ENCODE measurements at places on chromosomes 5 and 9. TPM values are rescaled to one million over a fixed set of nuclear protein-coding genes. Genes with fewer than 3 reads are reported as not detected.

Gene RASEF
- total RNA-seq: 17.4 TPM

Gene SCGB3A2
- total RNA-seq: not detected

Gene NUTM2G
- not detected for total RNA-seq

- no peak for DNase-seq
- H3K4me3 ChIP-seq: no peak overlapping the region
- H3K4me1 ChIP-seq: no peaks in the 10 kb centered on the region
- no peak overlapping the region for H3K27ac ChIP-seq
These were observed 41.8 kb downstream of the CAMSAP1 start for GRCh38 chr9:135865531-135865930.

GRCh38 chr9:27925815-27926214, 352.5 kb upstream of the C9orf72 start:
- DNase-seq: no peak
- H3K27me3 ChIP-seq: no peaks in the 10 kb centered on the region
- no peak overlapping the region for H3K4me3 ChIP-seq
- no peak overlapping the region for H3K27ac ChIP-seq
- H3K4me1 ChIP-seq: no peaks in the 10 kb centered on the region

DNA sequence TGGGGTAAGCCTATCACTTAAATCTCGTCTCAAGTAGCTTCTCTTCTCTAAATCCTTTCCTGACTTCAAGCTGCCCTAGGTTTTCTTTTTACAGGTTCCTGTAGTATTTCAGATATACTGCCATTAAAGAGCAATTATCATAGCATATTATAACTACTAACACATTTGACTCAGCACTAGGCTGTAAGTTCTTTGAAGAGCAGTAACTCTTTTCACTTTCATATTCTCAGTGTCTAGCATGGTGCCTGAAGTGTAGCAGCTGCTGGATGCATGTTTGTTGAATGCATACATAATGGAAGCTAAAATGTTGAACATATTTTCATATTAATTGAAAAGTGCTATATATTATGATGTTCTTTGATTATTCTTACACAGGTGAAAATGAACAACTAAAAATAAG, 22.5 kb downstream of the CCDC152 start:
- H3K4me3 ChIP-seq: no peak overlapping the region
- H3K36me3 ChIP-seq: no peaks in the 10 kb centered on the region
- H3K27me3 ChIP-seq: no peaks in the 10 kb centered on the region
- H3K27ac ChIP-seq: no peak overlapping the region

GRCh38 chr9:22169243-22169642, 160.1 kb upstream of the CDKN2B start:
- H3K27ac ChIP-seq: no peak overlapping the region
- H3K4me1 ChIP-seq: no peaks in the 10 kb centered on the region
- H3K4me3 ChIP-seq: no peak overlapping the region

- peaks cover 18% of the 10 kb centered on the region for H3K27me3 ChIP-seq
- no peak overlapping the region for H3K4me3 ChIP-seq
- H3K4me1 ChIP-seq: no peaks in the 10 kb centered on the region
These were observed 129.3 kb downstream of the MRPL36 start for GRCh38 chr5:1670351-1670750.

GRCh38 chr9:68927165-68927564, 86.7 kb downstream of the PRKACG start:
- H3K4me1 ChIP-seq: no peaks in the 10 kb centered on the region
- H3K27ac ChIP-seq: no peak overlapping the region
- H3K4me3 ChIP-seq: no peak overlapping the region
- no peaks in the 10 kb centered on the region for H3K27me3 ChIP-seq
- no peak for DNase-seq

- no peaks in the 10 kb centered on the region for H3K27me3 ChIP-seq
- DNase-seq: no peak
- H3K4me3 ChIP-seq: no peak overlapping the region
- H3K36me3 ChIP-seq: no peaks in the 10 kb centered on the region
These were observed 9.9 kb upstream of the PCSK5 start for GRCh38 chr9:75880618-75881017.

DNA sequence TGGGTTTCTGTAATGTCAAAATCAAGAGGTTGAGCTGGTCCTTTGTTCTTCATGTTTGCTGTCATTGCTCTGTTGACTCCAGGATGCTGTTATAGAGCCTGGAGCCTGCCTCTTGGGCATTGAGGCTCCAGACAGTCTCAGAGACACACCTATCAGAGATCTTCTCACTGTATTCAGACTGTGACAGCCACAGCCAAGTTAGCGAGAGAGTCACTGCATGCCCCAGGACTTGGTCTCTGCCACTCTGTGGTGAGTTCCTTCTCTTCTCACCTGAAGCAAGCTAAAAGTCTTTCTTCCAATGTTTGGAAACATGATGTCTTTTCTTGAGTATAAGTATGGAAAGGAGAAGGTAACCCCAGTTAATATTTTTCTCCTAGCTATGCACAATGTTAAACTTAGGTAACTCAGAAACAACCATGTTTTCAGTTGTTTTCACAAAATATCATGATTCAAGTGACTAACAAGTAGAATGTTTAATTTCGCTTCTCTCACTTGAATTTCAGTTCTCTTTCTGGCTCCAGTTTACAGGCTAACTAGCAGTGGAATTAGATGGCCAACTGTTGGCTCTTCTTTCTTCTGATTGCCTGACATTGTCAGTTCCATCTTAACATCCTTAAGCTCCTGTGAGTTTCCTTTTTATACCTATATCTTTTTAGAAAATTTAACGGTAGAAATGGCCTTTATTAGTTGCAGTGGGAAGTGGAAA, 20.6 kb upstream of the ZFYVE16 start:
- DNase-seq: no peak
- no peak overlapping the region for H3K4me3 ChIP-seq
- H3K36me3 ChIP-seq: no peaks in the 10 kb centered on the region
- no peaks in the 10 kb centered on the region for H3K4me1 ChIP-seq
